AG08396 (cell line): ENCODE measurements at places on chromosomes 12 and 14.
A peak's percentile ranks its signal among the peaks of the same experiment; 100 is the strongest.

- no peak for DNase-seq
These were observed 457.6 kb downstream of the EGLN3 start for GRCh38 chr14:33493266-33493665.

DNA sequence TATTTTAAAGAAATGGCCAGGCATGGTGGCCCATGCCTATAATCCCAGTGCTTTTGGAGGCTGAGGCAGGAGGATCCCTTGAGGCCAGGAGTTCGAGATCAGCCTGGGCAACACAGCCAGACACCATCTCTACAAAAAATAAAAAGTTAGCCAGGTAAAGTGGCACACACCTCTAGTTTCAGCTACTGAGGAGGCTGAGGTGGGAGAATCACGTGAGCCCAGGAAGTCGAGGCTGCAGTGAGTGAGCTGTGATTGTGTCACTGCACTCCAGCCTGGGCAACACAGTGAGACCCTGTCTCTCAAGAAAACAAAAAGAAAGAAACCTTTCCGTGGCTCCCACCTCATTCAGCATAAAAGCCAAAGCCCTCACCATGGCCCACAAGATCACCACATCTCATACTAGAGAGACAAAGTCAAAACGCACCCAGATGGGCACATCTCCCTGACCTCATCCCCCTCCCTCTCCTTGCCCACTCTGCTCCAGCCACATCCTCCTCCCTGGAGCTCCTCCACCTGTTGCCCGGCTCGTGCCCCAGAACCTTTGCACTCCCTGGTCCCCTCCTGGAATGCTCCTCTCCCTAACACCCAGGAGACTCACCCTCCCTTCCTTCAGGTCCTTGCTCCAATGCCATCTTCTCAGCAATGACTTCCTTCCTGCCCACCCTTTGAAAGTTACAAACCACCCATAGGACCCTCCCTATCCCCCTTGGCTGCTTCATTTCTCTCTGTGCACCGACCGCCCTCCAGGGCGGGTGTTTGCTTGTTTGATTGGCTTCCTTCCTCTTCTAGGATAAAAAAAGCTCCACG lies 4.8 kb upstream of the SCARB1 start:
- DNase-seq = no peak

GRCh38 chr12:1840981-1841425 lies 20.6 kb downstream of the LRTM2 start:
- DNase-seq = no peak

DNA sequence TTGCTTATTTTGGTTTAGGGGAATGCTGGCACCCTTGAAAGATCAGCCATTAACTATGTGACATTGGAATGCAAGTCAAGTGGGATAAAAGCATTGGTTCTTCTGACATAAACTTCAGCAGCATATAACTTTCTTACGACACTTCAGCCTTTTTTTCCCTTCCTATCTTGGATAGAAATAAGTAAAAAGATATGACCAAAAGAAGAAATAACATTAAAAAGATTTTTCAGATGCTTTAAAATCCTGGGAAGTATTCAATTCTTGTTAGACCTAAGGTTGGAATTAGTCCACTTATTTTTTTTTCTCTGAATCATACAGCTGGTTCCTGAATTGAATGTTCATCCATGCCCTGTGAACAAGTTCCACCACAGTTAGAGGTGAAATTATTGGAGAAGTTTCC lies 85.6 kb upstream of the TSPAN8 start:
- no peak for DNase-seq

- DNase-seq = peak; percentile 28
These were observed 41.8 kb upstream of the CLMN start for GRCh38 chr14:95361373-95362137.

- DNase-seq = no peak
These were observed 326.7 kb downstream of the DPF3 start for GRCh38 chr14:72567226-72567625.

- peak; percentile 53 for DNase-seq
These were observed 211.7 kb downstream of the DPF3 start for GRCh38 chr14:72682188-72682587.

DNA sequence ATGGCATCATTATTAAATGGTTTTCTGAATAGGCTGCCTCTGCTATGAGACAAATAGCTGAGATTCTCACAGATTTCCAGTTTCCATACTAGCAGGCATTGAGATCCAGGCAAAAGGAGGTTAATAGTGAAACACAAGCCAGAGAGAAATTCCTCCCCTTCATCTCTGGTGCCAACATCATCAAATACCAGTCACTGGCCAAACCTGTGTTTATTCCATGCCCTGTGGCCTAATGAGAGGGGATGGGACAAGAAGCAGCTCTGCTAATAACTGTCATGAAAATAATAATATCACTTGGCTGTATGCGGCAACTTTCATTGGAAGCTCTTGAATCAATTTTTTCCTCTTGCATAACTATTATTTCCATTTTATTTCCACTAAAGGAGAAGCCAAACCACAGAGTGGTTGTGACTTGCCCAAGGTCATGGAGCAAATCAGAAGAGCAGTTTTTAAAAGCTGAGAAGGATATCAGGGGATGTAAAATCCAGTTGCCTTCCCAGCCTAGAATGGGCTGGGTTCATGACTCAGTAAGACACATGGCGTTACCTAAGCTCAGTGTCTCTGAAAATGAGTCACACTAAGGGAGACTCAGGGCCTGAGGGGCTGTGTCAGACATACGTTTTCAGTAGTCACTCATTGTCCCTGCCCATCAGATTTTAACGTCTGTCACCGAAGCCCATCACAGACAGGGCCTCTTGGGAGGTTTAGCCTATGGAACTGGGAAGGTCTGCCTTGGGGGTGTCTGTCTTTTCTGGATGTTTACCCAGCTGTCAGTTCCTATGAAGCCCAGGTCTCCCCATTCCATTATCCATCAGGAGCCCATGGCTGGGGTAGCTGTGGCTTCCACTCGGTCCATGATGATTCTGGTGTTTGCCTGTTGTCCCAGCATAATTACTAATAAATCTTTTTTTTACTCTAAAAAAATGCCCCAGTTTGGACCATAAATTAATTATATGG lies 208.8 kb upstream of the EEA1 start:
- DNase-seq = peak; percentile 67

GRCh38 chr12:110365489-110366320 lies 37.8 kb downstream of the ANAPC7 start:
- DNase-seq = no peak
